ENCODE measurements at places on chromosomes 2 and 18.
A peak's percentile ranks its signal among the peaks of the same experiment; 100 is the strongest.

DNA sequence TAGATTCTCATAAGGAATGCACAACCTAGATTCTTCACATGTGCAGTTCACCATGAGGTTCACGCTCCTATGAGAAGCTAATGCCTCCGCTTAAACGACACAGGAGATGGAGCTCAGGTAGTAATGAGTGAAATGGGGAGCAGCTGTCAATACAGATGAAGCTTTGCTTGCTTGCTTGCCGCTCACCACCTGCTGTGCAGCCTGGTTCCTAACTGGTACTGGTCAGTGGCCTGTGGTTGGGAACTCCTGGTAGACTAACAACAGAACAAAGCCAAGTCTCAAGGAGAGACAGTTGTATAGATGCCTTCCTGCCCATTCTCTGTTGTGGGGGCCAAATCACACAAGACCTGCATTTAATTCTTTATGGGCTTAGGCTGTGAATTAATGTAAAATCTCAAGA, 449.2 kb upstream of the TNP1 start:
- no peak for DNase-seq

GRCh38 chr2:196170213-196170605, 1.2 kb downstream of the STK17B start:
- DNase-seq = peak; percentile 35

DNA sequence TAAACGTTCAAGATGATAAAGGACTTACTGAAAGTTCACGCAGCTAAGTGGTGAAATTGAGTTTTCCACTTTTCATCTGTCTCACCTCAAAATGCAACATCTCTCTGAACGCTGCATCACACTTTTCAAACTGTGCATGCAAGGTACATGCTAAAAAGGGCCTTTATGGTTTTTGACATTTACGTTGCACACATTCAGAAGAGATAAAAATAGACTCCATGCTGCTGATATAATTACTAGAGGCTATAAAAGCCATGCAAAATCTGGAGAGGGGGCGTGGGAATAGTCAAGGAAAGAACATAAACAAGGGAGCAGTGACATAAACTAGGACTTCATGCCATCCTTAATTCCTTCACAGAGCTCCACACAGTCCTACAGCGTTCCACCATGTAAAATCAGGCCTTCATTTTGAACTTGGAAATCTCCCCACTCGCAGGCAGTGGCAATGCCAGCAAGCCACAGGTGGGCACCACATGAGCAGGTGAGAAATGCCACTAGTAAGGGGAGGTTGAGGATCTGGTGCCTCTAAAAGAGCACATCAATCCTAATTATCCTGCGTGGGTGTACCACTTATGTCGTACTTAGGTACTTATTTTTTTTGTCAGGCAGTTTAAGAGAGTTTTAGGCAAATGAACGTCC, 71.4 kb downstream of the ZEB2 start:
- no peak for DNase-seq

DNA sequence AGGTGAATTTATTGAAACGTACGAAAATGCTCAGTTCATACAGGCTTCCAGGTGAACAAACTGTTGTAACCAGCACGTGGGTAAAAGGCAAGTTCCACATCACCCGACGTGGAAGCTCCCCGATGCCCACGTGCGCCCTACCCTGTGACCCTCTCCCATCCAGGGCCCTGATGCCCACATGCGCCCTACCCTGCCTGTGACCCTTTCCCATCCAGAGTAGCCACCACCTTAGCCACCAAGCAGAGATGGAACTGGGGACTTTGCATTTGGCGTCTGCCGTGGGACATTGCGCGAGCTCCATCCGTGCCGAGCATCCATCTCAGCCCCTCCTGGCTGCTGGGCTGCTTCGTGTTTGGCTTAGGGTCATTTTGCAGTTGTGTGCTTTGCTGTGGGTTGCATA, 37.5 kb downstream of the ANO7 start:
- no peak for DNase-seq

DNA sequence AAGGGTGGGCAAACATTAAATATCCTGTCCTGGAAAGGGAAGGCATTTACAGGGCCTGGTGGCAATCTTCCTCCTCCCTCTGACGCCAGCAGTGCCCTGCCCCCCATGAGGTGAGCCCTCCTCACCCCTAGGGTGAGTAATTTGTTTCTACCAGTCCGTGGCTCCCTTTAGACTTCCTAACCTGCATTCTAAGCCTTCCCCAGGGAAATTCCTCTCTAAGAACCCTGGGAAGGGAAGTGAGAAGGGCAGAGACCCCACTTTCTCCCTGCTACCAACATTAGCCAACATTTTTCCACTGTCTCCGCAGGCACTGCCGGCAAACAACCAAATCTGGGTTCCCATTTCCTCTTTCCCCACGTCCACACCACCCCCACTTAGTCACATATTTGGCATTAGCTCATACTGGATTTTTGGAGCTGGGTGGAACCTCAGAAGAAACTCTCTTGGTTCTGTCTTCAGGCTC, 69.3 kb downstream of the NRP2 start:
- no peak for DNase-seq

GRCh38 chr2:102226612-102227391, 40.0 kb downstream of the IL1RL2 start:
- no peak for DNase-seq
